ENCODE measurements at places on chromosomes 6 and 20. TPM values are rescaled to one million over a fixed set of nuclear protein-coding genes. Genes with fewer than 3 reads are reported as not detected.

GRCh38 chr6:116876635-116877611, at the start of gene RFX6:
RFX6 (plus strand) TSS chr6:116877242; CDS start chr6:116877276, 34 bp downstream.
- DNase-seq = peak; percentile 49

GRCh38 chr20:2657241-2657640, 4.8 kb downstream of the NOP56 start:
- DNase-seq = no peak

DNA sequence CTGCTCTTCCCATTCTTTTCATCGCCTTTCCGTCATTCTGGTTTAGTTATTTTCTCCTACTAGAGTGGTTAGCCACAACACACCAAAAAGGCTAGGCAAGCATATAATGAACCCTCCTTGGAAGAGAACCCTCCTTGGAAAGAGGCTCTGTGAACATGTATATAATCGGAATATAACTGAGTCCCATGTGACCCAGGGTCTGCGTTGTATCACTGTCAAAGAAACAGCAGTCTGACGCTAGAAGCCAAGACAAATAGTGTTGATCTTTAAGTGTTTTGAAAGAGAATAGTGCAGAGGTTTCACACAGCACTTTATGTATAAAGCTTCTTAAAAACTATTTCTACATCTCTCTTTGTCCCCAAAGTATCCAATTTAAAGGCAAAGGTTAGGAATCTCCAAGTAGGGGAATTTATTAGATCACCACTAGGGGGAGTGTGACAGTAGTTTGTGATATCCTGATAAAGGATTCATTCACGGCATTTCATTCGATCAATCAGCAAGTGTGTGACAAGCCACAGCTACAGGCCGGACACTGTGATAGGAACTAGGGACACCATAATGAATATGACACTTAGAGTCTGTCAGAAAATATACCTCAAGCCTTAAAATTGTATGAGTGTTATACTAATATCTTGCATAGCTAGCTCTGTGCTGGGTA, 395.3 kb downstream of the CD109 start:
- no peak for DNase-seq

Gene PLN
- 19.5 TPM for total RNA-seq

- DNase-seq = no peak
These were observed 24.3 kb upstream of the KIAA0408 start for GRCh38 chr6:127483399-127484055.

GRCh38 chr6:165895421-165896165, 232.6 kb upstream of the PDE10A start:
- DNase-seq = no peak

GRCh38 chr20:46034039-46034438, 5.0 kb downstream of the SLC12A5 start:
- DNase-seq = no peak

GRCh38 chr20:59231124-59231804, 67.6 kb downstream of the ZNF831 start:
- no peak for DNase-seq

GRCh38 chr6:53161481-53162009, 12.9 kb upstream of the GCM1 start:
- DNase-seq = no peak

DNA sequence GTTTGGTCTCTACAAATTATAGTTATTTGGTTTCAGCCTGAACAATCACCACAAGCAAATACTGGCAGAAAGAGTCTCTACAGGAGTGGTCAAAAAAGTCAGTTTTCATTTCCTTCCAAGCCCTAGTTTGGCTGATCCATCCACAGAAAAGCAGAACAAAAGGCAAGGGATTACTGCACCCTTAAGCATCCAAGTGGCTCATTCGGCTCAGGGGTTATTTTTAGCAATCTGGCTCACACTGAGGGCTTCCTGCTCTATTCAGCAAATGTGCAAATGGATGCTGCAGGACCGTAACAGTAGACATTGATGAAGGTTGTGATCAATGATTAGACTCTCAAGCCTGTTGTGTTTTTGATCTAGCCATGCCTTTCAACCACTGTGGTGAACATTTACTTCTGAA, 62.2 kb upstream of the FABP7 start:
- DNase-seq = no peak

Gene ZNF165
- 7.1 TPM for total RNA-seq

- no peak for DNase-seq
These were observed 114.7 kb downstream of the GJA10 start for GRCh38 chr6:90008908-90009501.

Gene SNAP25
- total RNA-seq = 1.1 TPM

- no peak for DNase-seq
These were observed 97.0 kb downstream of the TSHZ2 start for GRCh38 chr20:53069132-53069531.

Gene RAET1L
- total RNA-seq = not detected

Gene SLC35D3
- 0.19 TPM for total RNA-seq

GRCh38 chr6:47663462-47664216, 34.7 kb upstream of the ADGRF4 start:
- DNase-seq = no peak

- no peak for DNase-seq
These were observed 30.6 kb downstream of the YTHDF1 start for GRCh38 chr20:63185215-63185796.

DNA sequence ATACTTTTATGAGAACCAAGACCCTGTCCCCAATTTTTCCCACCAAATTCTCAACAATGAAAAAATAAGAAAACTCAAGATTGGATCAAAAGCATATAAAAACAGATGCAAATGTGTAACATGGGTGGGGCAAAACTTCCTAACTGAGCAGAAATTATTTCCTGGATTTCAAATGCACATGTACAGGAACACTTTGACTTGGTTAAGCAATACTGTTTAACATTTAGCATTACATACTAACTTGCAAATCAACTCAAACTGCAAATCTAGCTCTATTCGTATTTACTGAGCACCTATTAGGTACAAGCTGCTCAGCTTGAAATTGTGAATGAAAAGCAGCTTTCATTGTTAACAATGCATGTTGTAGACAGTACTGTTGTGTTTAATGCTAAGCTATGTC, 40.2 kb downstream of the BMP5 start:
- DNase-seq = no peak

Gene VPS52
- total RNA-seq = 72.7 TPM

DNA sequence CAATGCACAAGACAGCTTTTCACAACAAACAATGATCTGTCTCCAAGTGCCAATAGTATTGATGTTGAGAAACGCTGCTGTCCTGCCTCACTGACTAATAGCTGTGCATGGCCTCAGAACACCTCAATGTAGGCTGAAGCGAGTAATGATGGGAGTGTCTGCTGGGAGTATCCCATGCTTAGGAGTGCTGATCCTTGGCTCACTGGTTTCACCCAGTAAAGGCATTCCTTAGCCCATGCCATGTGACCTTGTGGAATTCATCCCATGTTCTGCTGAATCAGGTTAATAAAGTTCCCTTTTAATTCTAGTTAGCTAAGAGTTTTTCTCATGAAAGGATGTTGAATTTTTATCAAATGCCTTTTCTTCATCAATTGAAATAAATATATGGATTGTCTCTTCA, 3.8 kb upstream of the WFDC12 start:
- no peak for DNase-seq

DNA sequence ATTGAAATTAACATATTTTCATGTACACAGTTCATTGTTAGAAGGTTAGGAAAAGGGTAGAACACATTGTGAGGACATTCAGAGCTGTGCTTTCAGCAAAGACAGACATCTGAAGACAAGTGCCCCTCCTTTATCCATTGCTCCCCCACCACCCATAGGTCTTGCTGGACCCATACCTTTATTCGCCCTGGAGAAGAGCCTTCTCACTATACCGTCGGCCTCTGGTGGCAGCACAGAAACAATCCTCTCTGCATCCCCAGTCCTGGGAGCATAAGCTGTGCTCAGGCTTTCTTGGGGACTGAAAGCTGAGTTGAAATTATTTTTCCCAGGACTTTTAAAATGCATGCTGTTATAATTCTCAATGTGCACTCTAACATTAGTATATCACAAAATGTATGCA, 372.3 kb downstream of the EPHA7 start:
- DNase-seq = no peak

DNA sequence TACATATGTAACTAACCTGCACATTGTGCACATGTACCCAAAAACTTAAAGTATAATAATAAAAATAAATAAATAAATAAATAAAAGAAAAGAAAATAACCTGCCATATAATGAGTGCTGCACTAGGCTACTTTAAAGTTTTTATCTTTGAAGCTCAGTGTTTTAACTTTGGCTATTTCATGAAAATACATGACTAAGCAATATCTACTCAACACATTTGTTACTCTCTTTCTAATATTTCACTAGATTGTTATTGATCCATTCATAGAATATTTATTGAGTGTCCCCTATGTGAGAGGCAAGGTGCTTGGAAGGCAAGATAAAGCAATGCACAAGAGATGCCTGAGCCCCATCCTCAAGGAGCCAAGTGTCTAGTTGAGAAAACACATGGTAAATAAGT, 221.7 kb downstream of the SLC35F1 start:
- DNase-seq = no peak

Gene FILIP1
- 49.8 TPM for total RNA-seq
